AG10803 (cell line): ENCODE measurements at places on chromosomes 2 and 18.

DNA sequence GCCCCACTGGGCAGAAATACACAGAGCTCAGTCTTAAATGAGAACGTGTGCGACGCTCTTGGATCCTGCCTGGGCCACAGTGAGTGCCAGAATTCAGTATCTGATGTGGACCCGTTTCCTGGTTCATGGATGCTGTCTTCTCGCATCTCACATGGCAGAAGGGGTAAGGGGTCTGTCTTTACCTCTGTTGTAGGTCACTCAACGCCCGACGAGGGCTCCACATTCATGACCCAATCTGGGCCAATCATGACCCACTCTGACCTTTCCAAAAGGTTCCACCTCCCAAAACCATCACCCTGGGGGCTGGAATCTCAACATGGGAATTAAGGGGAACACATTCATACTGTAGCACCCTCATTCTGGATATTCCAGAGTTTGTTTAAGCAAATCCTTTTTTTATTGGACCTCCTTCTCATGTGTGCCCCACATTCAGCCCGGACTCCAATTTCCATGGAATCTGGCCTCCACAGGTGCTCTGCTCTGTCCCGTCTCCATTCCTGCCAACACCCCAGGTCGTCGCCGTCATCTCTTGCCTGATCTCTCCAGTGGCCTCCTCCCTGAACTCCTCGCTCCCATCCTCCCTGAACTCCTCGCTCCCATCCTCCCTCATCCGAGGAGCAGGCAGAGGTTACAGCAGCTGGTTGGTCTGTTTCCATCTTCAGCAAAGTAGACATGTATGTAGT lies 78.9 kb upstream of the OTOS start:
- DNase-seq: no peak

- DNase-seq: no peak
Observed at GRCh38 chr2:20620271-20620681, 30.6 kb downstream of the HS1BP3 start.

GRCh38 chr18:58209326-58209725 lies 165.3 kb downstream of the NEDD4L start:
- peak; percentile 42 for DNase-seq

- peak; percentile 95 for DNase-seq
Observed at GRCh38 chr2:235940330-235940729, 227.9 kb downstream of the GBX2 start.

DNA sequence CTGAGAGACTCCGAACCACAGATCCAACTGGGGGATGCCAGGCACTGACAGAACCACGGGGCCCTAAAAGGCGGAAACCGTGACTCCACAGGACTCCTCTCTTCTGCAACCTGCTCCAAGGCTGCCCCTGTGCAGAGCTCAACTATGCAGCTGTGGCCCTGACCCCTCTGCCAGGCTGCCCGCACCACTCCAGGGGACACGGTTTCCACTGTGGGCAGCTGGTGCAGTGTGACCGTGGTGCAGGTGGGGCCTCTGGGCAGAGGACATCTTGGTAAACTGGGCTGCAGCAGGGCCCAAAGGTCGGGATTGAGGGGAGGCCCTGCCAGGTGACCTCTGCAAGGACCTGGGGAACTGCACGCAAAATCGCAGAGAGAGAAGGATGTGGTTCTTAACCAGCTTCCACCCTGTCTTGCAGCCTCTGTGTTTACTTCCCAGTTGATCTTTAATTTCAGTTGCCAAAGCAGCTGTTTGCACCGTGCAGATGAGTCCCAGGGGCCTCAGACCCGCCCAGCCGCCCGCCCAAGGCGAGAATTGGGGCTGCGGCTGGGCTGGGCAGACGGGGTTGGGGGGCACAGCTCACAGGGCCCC lies 104.6 kb upstream of the CTDP1 start:
- DNase-seq: no peak
